Breast epithelium (tissue), 4 donors: ENCODE measurements at places on chromosomes 7 and 10. TPM values are rescaled to one million over a fixed set of nuclear protein-coding genes. Genes with fewer than 3 reads are reported as not detected.

GRCh38 chr7:22137466-22137865 lies 191.8 kb upstream of the CDCA7L start:
- H3K27ac ChIP-seq = no peak overlapping the region
- DNase-seq = no peak
- no peaks in the 10 kb centered on the region for H3K27me3 ChIP-seq
- H3K4me3 ChIP-seq = no peak overlapping the region
- no peaks in the 10 kb centered on the region for H3K36me3 ChIP-seq
- no peaks in the 10 kb centered on the region for H3K4me1 ChIP-seq

DNA sequence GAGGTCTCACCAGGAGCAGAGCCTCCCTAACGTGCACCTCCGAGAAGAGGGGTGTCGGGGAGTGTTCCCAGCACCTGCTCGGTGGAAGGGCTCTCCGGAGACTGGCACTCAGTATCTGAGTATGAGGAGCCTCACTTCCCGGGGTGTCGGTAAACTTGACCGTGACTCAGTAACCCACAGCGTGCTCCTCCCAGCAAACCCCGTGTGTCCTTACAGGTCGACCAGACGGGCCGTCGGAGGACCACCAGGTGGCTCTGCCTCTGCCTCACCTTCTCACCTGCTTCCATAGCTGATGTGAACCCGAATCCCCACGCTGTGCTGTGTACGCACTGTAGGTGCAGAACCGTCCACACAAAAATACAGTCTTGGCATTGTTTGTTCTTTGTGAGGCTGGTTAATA lies 29.0 kb upstream of the KNDC1 start:
- H3K27me3 ChIP-seq = no peaks in the 10 kb centered on the region
- no peaks in the 10 kb centered on the region for H3K4me1 ChIP-seq
- H3K27ac ChIP-seq = no peak overlapping the region

DNA sequence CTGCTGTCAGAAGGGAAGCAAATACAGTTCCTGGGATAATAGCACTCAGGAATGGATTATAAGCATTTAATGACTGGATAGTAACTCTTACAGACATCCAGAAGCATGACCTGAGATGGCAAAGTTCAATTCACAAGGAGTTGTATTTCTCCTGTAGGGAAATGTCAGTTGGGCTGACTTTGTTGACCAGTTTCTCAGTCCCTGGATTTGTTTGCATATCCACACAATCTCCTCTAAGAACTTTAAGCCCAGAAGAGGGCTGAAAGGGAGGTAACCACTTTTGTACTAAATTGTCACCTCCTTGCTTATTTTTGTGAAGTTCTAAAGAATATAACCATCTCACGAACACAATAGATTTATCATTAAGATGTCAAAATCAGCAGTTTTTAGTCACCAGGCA lies 140.3 kb downstream of the SEMA3D start:
- H3K27ac ChIP-seq = no peak overlapping the region
- DNase-seq = no peak
- no peak overlapping the region for H3K4me3 ChIP-seq
- no peaks in the 10 kb centered on the region for H3K36me3 ChIP-seq

DNA sequence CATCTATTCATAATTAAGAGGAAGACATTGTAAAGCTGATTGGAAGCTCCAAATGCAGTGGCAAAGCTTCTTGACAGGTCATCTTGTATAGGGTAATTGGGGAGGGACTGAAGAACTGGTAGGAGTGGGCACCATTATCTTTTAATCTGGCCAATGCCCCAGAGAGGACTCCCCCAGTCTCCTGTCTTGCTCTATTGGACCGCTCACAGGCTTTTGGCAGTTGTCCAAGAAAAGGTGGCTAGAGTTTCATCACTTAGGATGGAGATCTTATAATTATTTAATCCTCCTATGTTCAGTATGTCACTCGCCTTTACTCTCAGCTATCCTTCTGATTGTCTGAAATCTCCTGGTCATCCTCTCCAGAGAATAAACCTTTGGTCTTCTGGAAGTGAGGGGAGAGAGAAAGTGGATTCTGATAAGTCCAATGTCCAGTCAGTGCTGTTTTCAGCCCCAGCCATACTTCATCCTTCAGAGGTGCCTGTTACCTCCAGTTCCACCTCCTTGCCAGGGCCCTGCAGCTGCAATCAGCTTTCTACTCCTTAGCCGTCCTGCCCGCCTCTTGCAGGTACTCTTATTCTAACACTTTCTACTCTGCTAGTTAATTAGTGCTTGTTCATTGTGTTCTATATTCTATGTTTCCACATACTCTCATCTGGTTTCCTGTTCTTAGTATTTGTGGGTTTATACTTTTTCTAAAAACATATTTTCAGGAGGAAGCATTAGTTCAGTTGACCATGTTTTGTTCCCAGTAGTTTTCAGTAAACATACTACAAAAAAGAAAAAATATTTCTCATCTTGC lies 241.6 kb downstream of the NSUN6 start:
- H3K4me1 ChIP-seq = no peaks in the 10 kb centered on the region
- no peak overlapping the region for H3K27ac ChIP-seq
- H3K27me3 ChIP-seq = no peaks in the 10 kb centered on the region
- H3K4me3 ChIP-seq = no peak overlapping the region

GRCh38 chr10:79350407-79351154 lies 3.3 kb downstream of the PPIF start:
- no peak for DNase-seq
- no peak overlapping the region for H3K27ac ChIP-seq
- peaks cover 10% of the 10 kb centered on the region for H3K36me3 ChIP-seq
- no peaks in the 10 kb centered on the region for H3K27me3 ChIP-seq
- H3K4me3 ChIP-seq = no peak overlapping the region

DNA sequence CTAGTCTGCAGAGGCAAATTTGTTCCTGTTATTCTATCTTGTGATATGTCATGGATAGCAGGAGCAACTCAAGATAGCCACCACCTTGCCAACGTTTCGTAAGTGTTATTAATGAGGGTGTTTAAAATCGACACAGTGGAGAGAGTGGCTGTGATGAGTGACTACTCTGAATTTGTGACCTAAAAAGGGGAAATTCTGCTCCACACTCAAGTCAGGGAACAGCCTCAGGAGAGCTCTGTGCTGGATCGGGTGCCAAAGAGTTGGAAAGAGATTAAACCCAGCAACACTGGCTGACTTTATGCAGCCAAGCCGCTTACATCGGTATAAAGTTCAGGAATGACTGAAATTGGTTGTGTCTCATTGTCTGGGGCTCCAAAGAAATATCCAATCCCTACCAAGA lies 9.5 kb downstream of the TACC2 start:
- H3K4me3 ChIP-seq = no peak overlapping the region
- H3K36me3 ChIP-seq = no peaks in the 10 kb centered on the region
- DNase-seq = no peak
- no peaks in the 10 kb centered on the region for H3K27me3 ChIP-seq
- no peaks in the 10 kb centered on the region for H3K4me1 ChIP-seq
- peak overlapping the region; percentile 66 for H3K27ac ChIP-seq

DNA sequence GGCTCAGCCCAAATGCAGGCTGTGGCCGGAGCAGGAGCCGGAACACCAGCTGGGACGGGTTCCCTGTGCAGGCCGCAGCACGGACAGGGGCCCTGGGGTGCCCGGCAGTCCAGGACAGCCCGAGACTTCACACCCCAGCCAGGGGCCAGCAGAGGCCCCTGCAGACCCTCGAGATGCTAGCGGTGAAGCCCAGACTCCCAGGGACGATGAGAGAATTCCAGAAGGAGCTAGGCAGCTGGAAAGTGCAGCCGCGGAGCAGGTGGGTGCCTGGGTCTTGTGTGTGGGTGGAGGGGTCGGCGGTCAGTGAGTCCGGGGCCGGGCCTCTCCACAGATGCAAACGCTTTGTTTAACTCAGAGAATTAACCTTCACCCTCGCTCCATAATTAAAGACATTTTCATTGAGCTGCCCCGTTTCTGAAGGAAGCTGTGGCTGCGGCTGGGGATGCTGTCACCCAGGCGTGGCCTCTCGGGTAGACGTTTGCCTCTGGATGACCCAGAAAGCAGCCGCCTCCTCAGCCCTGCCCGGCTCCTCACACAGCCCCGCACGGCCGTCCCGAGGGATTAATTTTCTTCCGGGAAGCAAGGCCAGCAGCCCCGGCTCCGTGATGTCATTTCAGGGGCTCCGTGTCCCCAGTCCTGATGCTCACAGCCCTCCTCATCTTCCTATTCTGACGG lies 26.5 kb downstream of the KNDC1 start:
- no peak for DNase-seq
- no peak overlapping the region for H3K27ac ChIP-seq
- H3K4me1 ChIP-seq = no peaks in the 10 kb centered on the region
- no peak overlapping the region for H3K4me3 ChIP-seq
- H3K36me3 ChIP-seq = no peaks in the 10 kb centered on the region

GRCh38 chr10:117514971-117515370 lies 27.6 kb upstream of the EMX2 start:
- no peak overlapping the region for H3K4me3 ChIP-seq
- no peaks in the 10 kb centered on the region for H3K4me1 ChIP-seq
- no peak overlapping the region for H3K27ac ChIP-seq
- DNase-seq = no peak

GRCh38 chr10:78685466-78686103 lies 383.2 kb upstream of the ZMIZ1 start:
- no peak for DNase-seq

DNA sequence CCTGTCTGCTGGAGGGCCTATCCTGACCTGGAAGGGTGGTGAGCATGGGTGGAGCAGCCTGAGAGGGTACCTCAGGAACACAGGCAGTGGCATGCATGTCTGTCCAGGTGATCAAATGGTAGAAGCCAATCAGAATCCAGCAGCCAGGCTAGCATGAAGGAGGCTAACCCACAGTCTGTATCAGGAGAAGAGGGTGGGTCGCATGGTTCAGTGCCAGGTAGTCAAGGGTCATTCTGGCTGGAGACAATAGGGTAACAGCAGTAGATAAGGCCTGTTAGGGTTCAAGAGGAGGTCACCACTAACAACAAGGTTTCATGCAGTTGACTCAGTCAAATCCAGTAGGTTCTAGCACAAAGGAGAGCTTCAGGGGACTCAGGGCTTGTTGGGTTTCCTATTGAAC lies 10.4 kb downstream of the ALDH18A1 start:
- no peaks in the 10 kb centered on the region for H3K27me3 ChIP-seq
- no peaks in the 10 kb centered on the region for H3K4me1 ChIP-seq
- no peak overlapping the region for H3K4me3 ChIP-seq
- DNase-seq = no peak

DNA sequence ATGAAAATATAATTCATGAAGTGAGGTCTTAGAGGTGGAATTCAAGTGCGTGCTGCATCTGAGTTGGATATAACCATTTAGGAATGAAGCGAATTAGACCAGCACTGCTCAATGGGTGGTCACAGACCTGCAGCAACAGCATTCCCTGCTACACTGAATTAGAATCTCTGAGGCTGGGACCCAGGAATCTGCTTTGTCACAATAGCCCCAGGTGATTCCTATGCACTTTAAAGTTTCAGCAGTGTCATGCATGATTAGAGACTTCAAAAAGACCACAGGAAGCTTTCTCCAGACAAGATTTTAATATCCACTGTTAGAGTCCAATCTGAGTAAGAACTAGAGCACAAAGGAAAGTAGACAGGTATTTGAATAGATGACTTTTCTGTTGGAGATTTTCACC lies 352.8 kb upstream of the VSTM2A start:
- H3K4me1 ChIP-seq = no peaks in the 10 kb centered on the region
- H3K4me3 ChIP-seq = no peak overlapping the region
- H3K27me3 ChIP-seq = no peaks in the 10 kb centered on the region
- no peaks in the 10 kb centered on the region for H3K36me3 ChIP-seq

Gene BEND7
- total RNA-seq = 19.3 TPM

Gene SFRP4
- 27.2 TPM for total RNA-seq

Gene PLAU
- 11.0 TPM for total RNA-seq

Gene OR6V1
- not detected for total RNA-seq

Gene PIK3CG
- 3.3 TPM for total RNA-seq
